ENCODE measurements at places on chromosomes 16 and 17.

DNA sequence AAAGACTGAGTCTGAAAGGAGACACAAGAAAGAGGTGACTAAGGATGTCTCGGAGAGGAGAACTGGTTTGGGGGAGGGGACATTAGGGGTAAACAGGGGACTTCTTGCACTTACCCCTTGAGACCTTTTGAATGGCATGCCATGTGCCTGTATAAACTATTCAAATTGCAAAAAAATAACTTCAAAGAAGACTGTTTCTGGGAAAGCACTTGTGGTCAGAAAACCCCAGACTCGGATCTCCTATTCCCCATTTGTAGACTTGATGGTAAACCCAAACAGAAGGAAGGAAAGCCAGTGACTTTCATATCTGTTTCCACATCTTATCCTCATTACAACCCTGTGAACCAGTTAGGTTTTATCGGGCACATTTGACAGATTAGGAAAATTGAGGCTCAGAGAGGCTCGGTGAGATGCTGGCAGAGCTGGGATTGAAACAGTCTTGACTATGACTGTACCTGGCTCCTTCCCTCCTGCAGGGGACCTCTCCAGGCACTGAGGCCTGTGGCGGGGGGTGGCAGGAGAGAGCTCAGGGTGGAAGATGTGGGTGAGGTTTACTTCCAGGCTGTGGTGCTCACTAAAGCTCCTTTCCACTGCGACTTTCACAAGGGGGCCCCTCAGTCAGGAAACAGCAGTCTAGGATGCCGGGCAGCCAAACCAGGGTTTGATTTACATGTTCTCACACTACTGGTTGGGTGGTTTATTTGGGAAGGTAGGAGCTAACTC is 30.5 kb upstream of the PLCG2 start:
- DNase-seq, result no peak

DNA sequence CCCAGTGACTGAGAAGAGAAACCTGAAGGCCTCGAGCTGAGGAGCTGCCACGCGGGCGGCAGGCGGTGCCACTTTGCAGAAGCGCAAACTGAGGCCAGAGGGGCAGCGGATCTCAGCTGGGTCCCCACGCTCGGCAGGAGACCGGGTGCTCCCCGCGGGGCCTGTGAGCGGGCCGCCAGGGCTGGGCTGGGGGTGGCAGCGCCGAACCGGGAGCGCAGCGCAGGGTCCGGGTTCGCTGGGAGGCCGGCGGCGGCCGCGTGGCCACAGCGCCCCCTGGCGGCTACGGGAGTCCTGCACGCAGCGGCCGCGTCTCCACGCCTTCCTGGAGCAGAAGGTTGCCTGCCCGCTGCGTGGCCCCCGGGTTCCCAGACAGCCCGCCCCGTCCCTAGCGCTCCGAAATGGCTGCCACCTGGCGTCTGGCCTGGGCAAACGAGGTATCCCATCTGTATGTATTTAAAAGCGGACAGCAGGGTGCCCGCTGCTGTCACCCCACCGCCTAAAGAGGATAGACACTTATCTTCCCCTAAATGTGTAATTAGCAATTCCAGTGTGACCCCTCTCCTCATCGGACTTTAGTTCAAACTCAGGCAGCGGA is 96.1 kb upstream of the CDH5 start:
- DNase-seq, result peak; percentile 28

- DNase-seq, result no peak
Measured at GRCh38 chr16:46632778-46633733, 11.9 kb upstream of the SHCBP1 start.

GRCh38 chr16:71426069-71426879 is 15.6 kb downstream of the TLE7 start:
- DNase-seq, result peak; percentile 71

DNA sequence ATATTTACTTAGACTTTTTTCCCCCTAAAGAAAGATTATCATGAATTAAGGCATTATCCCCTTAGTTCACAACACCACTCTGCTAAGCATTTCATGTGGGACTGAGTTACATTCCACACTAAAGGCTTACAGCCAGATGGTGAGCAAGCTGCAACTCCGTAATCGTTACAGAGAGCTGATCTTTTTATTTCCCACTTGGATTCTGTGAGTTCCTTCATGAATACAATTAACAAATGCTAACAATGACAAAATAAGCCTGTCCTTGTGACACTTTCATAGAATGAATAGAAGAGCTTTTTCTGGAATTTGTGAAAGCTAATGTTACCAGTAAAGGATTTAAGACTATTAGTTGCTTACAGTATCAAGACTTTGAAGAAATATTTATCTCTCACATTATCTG is 8.7 kb downstream of the OGFOD1 start:
- no peak for DNase-seq

- DNase-seq, result no peak
Measured at GRCh38 chr16:16083421-16084156, 134.2 kb downstream of the ABCC1 start.

DNA sequence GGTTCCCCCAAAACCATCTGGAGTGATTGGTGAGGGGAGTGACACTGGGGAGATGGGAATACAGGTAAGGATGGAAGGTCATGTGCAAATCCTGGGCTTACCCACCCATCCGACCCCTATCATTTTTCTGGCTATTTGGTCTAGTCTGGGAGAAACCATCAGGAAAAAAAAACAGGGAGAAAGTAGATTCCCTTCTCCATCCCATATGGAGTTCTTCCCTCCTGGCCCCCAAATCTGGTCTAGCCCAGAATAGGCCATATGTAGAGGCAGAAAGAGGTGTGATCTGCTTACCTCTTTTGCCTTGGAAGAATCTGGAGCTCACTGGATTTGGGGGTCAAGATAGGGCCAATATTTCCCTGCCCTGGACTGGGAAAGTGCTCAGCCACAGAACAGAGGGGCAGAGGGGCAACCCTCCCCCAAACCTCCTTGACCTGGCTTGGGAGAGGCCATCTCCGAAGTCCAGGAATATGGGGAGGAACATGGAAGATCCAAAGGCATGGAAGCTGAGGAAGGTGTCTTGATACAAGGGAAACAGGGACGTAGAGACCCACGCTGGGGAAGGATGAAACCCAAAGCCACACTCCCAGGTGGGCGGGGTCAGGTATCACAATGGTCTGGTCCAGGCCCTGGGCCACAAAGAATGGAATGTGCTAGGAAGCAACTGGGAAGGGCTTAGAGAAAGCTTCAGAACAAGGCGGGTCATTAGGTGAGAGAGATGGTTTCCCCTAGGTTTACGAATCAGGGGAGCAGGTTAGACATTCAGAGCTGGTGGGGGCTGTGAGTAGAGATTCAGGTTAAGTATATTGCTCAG is 16.2 kb downstream of the CHRNB1 start:
- DNase-seq, result no peak

DNA sequence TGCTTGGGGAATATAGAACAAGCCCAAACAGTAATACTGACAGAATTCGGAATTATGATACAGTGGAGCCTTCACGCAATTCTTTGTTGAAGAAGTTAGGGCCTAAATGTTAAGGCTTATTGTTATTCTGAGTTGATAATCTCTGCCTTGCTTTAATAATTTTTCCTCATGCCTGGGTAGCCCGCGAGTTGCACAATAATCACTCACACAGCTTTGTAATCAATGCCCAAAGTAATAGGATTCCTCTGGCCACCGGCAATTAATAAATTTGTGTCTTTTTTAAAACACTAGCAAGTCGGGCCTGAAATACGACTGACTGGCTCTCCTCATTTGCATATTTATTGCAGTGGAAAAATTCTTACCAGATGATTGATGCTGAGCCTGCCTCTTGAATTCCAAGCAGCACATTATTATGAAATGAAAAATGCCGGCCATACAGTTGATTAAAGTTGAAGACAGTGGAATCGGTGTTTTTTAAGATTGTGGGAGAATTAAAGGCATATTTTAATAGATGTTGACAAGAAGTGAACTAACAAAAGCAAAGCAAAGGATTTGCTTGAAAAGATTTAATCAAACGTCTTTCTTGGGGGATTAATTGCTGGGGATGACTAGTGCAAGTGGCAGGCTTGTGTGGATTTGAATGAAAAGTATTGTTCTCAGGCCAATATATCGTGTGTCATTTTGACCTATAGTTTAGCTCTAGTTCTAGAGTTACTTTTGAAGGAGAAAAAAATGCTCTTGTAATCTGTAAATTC is 30.2 kb downstream of the AATF start:
- DNase-seq, result no peak

- peak; percentile 75 for DNase-seq
Measured at GRCh38 chr16:83336603-83337002, 471.2 kb upstream of the HSBP1 start.

- DNase-seq, result no peak
Measured at GRCh38 chr17:11986179-11986941, 10.9 kb downstream of the ZNF18 start.

DNA sequence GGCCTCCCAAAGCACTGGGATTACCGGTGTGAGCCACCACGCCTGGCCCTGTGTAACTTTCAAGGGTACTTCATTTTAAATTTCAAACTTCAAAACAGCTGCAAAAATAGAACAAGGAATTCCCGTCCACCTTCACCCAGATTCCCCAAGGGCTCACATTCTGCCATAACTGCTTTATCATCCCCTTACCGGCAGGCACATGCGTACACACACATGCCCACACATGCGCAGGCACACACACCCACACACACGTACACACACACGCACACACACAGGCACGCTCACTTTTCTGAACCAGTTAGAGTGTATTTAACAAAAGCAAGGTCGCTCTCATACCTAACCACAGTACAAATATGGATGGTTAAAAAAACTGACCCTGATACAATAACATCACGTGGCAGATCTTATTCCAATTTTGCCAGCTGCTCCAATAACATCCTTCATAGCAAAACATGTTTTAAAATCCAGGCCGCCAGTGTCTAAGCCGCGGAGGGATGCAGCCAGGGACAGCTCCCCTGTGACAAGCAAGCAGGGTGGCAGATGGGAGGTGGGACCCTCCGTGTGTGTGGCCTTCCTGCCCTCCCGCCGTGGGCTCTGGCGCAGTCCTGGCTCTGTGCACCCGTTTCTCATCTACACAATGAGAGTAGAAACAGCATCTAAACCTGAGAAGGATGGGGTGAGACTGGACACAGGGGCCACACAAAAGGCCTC is 23.1 kb downstream of the PDIA2 start:
- DNase-seq, result no peak

DNA sequence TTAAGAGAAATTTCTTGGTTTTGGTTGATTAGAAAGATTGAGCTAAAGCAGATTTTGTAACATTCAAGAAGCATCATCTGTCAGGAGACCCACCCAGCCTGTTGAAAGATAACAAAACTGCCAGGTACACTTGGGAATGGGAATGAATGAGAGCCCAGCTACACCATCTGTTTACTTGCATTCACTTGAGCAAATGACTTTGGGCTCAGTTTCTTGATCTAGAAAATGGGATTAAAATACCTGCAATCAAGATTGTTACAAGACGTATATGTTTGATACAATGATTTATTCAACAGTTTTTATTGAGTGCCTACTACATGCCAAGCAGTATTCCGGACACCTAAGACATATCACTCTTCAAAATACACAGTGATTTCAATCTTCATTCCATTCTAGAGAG is 76.3 kb upstream of the HAS3 start:
- DNase-seq, result no peak
